Stimulated activated naive CD4-positive, alpha-beta T cell (primary cell): ENCODE measurements at places on chromosomes 7 and 10.

GRCh38 chr10:132938472-132939339, 3.7 kb downstream of the CFAP46 start:
- no peak for DNase-seq

DNA sequence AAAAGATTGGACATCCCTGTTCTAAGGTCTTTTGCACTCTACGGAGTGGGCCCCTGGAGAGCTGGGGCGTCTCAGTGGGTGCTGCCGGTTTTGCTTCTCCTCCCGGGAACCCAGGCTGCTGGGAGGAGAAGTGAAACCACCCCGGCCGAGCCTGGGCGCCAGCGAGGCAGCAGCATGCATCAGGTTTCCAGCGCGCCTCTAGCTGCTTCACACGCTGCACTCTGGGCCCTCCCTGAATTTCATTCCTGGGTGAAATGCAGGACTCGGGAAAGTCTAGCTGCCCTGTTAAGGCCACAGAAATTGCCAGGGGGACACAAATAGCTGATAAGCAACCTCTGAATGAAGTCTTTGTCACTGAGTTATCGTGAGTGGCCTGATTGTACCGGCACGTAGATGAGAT, 127.4 kb downstream of the TRRAP start:
- DNase-seq: no peak

DNA sequence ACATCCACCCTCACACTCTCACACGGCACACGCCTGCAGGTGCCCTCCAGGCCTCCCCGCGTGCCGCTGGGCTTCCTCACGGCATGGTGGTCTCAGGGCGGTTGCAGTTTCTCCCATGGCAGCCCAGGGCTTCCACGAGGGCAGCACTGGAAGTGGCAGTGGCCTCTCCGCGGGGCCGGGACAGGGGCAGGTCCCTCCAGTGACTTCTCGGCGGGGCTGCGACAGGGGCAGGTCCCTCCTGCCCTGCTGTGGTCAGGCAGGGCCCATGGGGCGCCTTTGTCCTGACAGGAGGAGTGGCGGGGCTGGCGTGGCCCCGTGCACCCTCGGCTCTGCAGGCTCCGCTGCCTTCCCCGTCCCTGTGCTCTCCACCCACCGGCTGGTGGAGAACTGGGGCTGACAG, 19.0 kb downstream of the PWWP2B start:
- DNase-seq: no peak

- DNase-seq: no peak
These were observed 108.8 kb downstream of the SH3PXD2A start for GRCh38 chr10:103746598-103746997.

- DNase-seq: no peak
These were observed 142.5 kb upstream of the PPP2R2D start for GRCh38 chr10:131758062-131758938.

- DNase-seq: no peak
These were observed 44.4 kb upstream of the KLF6 start for GRCh38 chr10:3829156-3830050.

DNA sequence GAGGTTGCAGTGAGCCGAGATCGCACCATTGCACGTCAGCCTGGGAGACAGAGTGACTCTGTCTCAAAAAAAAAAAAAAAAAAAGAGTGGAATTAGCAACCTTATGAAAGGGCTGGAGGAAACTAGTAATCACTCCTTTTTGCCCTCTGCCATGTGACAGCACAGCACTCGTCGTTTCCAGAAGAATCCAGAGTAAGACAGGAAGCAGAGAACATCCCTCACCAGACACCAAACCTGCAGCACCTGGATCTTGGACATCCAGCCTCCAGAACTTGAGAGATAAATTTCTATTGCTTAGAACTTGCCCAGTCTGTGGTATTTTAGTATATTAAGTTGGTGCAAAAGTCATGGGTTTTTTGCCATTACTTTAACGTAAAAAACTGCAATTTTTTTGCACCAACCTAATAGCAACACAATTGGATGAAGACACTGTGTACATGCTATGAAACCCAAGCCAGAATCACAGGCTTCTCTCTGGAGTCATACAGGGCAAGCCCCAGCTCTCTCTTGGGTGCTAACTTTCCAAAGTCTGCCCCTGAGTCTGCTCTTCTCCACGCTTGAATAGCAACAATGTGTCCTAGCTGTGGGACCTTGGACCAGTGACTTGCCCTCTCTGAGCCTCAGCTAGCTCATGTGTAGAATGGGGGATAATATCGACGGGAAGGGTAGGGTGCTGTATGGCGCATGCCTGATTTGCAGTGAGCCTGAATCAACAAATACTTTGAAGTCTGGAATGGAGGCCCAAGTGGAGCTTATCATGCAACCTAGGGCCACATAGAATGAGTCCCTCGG, 55.1 kb downstream of the CHST3 start:
- DNase-seq: no peak

DNA sequence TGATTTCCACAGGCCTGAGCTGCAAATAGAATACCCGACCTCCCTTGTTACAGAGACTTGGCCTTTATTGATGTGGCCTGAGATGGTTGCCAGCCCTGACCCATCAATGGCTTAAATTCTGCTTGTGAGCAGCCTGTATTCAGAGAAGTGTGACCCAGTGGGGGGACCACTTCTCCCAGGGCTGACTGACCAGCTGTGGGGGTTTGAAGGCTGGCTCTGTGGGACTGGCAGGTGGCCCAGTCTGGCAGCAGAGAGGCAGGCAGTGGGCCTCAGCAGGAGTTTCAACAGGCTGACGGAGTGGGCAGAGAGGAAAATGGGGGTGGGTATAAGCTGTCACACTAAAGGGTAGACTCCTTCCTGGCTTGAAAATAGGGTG, 12.2 kb upstream of the PPIF start:
- no peak for DNase-seq

DNA sequence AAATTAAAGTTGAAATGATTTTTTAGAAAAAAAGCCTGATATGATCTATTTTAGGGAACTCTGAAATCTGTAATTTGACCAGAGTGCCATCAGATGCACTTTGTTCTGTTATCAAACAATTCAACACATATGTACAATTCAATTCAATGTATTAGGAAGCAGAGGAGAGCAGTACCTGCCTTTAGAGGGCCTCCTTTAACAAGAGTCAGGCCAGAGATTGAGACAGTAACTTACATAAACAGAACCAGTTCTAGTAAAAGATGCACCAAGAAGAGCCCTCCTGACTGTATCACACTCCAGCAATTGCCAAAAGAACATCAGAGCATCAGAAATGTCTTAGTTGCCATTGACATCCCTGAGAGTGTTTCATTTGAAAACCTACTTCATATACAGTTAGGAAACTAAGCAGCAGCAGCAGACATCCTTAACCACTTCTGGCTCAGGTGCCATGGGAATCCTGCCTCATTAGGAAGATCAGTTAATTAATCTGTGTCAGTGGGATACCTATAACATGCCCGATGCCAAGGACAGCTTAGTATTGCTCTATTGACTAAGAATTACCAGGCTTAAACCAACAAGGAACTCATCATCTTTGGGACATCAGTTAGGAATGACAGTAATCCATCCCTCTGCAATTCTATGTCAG, 1222.6 kb upstream of the LRRN3 start:
- DNase-seq: no peak

DNA sequence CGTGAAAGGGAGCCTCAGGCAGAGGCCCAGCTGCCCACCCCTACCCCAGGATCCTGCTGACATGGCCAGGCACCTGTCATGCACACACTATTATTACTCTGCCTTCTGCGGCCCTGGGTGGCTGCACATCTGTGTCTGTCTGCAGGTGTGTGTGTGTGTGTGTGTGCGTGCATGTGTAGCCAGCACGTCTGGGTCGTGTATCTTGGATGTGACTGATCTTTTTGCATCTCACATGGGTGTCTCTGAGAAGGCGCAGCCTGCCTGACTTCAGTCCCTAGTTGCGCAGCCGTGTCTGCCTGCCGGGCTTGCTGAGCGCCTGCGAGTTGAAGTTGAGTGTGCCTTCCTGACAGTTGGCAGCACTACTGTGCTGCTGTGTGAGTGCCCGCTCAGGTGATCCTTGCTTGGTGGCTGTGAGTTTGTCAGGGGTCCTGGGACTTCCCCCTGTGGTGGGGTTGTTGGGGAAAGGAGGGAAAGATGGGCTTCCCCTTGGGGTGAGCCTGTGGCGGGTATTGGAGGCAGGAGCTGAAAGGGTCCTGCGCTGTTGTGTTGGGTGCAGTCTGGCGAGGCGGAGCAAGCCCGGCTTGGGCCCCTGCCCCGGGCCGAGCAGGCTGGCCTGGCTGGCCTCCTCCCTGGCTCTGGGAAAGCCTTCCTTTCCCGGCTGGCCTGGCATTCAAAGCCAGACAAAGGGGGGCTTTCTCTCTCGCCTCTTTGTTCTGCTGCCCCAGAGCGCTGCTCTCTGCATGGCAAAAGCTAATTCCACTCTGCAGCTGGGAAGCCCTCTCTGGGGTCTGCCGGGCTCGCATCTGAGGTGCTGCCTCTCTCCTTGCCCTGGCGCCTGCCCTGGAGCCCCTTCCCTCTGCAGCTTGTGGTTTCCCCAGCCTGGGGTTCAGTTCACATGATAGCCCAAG, 4.9 kb downstream of the TRIM8 start:
- DNase-seq: peak; percentile 28

GRCh38 chr7:134155206-134155605, 28.1 kb downstream of the LRGUK start:
- DNase-seq: no peak

DNA sequence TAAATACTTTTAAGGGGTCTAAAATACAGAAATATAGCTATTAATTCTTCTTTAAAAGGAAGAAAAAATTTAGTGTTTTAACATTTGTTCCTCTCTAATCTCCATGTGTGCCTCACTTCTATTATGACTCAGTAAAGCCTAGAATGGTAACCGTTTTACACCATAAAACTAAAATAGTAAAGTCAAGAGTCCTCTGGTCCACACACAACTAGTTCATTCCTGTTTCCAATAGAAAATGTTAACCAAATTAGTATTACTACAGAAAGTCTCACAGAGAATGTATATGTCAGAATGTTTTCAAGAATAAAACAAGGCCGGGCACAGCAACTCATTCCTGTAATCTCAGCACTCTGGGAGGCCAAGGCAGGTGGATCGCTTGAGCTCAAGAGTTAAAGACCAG, 55.8 kb downstream of the CNOT4 start:
- DNase-seq: no peak

GRCh38 chr10:115762029-115762428, 511.0 kb downstream of the GFRA1 start:
- no peak for DNase-seq

DNA sequence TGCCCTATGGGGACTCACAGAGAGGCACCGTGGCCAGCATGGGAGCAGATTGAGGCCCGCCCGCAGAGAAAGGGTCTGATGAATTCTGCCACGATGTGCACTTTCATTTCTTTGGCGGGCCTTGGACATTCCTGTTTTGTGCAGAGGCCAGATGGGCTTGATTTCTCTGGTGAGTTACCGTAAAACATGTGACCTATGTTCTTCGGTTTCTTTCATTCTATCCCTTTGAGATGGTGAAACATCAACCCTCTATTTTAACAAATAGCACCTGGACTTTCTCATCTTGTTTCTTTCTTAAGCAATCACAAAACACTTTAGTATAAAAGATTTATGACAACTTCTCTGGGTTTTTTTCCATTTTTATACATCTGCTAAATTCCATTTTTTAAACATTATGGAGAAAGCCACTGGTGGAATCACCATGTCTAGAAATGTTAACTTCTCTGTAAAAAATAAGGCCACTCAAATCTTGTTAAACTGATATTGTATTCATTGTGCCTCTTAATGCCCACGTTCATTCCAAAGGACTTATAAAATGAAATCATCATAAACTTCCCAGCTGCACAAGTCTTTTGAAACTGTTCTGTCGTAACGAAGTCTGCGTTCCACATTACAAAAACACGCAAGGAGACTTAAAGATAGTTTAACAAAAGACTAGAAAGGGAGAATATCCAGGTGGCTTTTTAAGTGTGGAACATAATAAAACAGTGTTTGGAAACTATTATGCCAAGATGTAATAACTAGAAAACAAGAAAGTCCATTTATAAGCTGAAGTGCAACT, 21.4 kb upstream of the ODAD2 start:
- no peak for DNase-seq

DNA sequence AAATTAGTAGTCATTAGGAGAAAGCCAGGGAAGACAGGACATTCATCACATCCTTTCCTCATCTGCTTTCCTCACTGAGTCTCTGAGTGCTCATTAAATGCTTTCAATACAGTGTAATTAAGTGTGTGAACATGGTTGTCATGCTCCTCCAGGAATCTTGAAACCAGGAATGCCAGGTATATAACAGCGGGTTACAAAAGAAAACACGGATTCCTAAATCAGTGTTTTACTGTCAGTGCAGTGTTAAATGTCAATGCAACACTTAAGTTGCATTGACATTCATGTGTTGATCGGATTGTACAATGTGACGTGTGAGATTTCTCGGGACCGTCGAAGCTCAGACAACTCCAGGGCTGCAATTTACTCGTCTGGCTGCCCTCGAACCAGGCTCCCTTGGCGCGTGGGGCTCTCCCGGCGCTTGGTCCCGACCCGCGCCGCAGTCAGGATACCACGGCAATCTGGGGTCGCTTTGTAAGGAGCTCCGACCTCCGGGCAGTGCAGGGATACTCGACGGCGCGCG, 455 bp upstream of the SPAG6 start:
- DNase-seq: no peak
